COR-L47 (cell line): ENCODE measurements at places on chromosomes 7 and 10.

DNA sequence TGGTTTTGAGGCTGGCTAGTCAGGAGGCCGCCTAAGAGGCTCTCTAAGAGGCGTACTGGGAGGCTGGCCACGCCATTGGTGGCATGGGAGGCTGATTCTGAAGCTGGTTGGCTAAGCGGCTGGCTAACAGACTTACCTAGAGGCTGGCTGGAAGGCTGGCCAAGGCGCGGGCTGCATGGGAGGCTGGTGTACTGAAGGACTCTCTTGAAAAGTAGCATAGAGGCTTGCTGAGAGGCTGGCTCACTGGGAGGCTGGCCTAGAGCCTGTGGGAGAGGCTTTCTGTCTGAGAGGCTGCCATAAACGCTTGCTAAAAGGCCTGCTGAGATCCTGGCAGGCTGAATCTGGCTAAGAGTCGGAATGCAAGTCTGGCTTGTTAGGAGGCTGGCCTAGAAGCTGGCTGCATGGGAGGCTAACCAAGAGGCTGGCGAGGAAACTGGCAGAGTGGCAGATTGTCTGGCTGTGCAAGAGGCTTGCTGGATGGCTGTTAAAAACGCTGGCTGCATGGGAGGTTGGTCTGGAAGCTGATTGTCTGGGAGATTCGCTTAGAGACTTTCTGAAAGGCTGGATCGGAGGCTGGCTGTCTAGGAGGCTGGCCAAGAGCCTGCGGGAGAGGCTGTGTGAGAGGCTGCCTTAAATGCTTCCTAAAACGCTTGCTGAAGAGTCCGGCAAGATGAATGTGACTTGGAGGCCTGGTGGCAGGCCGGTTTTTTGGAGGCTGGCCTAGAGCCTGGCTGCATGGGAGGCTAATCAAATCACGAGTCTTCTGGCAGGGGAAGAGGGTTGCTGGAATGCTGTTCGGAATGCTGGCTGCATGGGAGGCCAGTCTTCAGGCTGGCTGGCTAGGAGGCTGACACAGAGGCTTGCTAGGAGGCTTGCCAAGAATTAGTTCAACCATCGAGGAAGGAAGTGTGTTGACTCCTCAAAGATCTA lies 134.2 kb downstream of the OR13A1 start:
- DNase-seq: no peak

DNA sequence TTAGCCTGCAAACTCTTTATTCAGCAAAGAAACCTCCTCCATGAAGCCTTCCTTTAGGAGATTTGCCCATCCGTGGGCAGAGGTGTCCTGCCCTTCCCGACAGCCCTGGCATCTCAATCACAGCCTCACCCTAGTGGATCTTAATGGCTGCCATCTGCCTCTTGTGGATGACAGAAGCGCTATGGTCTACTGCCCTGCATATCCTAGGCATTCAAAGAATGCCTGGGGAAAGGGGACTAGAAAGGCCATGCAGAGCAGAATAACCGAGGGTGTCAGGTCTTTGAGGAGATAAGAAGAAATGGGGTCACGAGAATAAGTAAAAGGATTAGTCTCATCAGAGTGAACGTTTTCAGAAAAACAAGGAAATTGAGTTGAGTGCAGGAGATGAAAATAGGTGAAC lies 57.7 kb upstream of the SPOCK2 start:
- no peak for DNase-seq

- no peak for DNase-seq
Measured at GRCh38 chr10:70607936-70608335, 5.4 kb upstream of the PRF1 start.

- DNase-seq: no peak
Measured at GRCh38 chr7:143015084-143015483, 11.8 kb downstream of the OR9A2 start.
